Activated effector memory CD4-positive, alpha-beta T cell treated with Interleukin-2 at 50 U/mL for 16 hours (primary cell): ENCODE measurements at places on chromosomes 12 and 14.

DNA sequence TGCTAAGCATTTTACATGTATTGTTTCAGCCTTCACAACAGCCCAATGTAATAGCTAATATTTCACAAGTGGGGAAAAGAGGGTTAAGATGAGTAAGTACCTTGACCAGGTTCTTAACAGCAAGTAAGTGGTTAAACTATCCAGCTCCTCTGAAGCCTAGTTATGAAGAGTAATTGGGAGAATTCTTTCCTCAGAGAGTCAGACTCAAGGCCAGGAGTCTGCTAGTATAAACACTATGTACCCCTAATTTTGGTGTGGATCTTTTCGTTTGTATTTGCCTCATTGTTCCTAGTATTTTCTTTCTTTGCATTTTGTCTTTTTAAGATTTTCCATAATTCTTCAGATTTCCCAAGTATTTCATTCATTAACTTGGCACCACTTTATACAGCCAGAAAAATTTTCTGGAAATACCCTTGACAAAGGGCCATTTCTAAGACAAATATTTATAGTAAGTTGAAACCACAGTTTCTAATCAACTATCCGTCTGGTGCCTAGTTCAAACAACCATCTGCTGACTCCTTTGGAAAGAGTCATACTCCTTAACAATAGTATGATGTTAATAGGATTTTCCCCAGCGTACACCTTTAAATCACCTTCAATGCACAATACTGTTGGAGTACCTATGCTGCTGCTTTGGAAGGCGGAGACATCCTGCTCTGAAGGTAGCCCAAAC is 81.2 kb downstream of the SCAF11 start:
- no peak for DNase-seq

DNA sequence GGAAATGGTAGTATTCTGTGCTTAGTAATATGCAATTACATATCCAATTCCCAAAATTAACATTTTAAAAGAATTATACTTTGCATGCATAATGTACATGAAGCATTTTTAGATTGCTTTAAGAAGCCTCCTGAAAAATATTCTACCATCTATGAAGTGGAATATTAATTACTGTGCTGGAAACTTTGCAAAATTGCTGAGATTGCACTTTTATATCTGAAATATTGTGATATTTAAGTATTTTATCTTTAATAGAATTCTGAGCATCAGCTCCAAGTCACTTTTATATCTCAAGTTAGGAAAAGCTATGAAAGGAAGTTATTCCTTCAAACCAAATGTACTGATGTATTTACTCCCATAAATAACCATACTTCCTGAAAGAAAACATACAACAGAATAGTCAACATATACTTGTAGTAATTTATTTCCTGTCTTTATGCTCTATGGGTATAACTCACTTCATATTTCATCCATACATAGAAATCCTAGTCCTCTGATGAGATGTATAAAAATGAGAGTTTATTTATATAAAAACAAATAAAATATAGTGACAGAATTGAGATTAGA is 152.7 kb downstream of the PLEKHA5 start:
- no peak for DNase-seq

- DNase-seq, result no peak
These were observed 34.1 kb downstream of the SLCO1A2 start for GRCh38 chr12:21300632-21301031.

GRCh38 chr12:87920139-87920538 is 109.1 kb downstream of the C12orf50 start:
- no peak for DNase-seq

DNA sequence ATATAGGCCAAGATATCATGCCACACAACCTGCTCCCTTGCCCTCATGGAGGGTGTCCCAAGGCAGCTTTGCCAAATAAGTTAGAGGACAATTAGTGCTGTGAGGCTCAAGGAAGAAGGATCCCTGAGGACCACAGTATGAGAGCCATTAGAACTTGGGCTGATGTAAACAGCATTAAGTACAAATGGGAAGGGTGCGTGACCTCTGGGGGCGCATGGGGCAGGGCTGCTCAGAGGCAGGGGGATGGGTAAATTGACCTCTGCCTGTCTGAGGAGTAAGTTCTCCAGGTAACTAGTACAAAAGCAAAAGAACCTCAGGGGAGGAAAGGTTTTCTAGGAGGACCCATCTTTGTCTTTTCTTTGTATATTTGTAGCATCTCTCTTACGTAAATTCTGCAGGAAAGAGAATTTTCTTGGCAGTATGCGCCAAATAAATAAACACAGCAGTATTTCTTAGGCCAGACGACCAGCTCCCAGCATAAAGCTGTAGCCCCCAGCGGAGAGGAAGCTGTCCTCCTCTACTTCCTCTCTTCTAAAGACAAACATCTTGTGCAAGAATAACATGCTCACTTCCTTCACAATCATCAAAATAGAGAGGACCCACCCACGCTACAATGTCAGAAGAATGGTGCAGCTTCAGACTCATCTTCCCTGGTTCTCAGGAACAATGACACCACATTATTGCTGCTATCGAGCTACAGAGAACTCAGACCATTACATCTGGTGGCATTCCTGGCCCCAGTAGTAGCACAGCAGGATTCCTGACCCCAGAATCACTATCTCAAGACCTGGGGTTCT is 16.4 kb upstream of the VWF start:
- no peak for DNase-seq

GRCh38 chr12:32126720-32127119 is 20.1 kb downstream of the BICD1 start:
- DNase-seq, result no peak

DNA sequence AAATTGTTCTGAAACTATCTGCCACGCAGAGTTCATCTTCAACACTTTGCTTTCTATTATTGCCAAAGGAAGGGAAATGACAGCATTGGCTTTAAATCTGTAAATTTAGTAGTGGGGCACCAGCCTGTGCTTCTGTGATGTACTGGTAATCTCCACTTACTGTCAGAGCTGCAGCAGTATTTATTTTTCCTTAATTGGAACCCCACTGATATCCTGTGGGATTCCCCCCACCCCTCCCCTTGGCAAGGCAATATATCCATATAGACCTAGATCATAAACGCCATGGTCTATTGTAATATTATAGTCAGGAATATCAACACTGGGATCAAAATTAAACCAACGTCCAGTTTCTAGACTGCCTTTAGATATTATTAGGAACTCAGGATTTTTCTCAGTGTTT is 96.7 kb downstream of the RMST start:
- DNase-seq, result no peak

DNA sequence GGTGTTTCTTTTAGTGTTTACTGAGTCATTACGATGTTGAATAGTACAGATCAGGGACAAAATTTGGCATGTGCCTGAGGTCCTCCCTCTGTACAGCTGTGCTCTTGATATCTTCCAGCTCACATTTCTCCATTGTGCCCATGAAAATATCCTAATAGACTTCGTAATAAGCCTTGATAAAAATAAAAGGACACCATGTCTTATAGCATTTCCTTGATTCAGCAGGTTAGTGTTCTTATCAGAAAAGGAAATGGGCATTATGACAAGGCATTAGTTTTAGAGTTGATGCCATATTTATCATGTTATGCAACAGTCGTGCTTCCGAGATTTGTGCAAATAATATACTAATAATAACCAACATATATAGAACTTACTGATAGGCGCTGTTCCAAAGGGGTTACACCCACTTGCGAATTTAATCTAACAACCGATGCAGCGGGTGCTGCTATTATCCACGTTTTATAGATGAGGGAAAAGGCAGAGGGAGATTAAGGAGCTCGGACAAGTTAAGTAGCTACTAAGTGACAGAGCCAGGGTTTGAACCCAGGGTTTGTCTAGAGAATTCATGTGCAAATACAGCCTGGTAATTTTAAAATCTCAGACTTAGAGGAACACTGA is 15.1 kb upstream of the WNK1 start:
- DNase-seq, result no peak

- DNase-seq, result no peak
These were observed 12.8 kb upstream of the ATP2B1 start for GRCh38 chr12:89721291-89721987.

GRCh38 chr14:59474172-59474571 is 9.0 kb upstream of the GPR135 start:
- DNase-seq, result no peak

DNA sequence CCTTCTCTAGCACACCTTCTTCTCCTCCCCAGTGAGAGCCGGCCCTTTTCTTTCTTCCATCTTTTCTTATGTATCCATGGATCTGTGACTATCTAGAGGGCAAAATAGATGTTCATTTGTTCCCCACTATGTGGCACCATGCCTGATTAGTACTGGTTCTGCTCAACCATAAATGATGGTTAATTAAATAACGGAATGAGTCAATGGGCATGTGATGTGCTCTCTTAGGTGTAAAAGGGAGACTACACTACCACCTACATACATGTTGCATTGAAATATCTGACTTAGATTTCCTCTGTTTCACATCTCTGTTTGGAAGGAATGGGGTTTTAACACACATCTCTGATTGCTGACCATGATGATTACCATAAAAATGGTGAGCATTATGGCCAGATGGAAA is 116.5 kb downstream of the BTG1 start:
- no peak for DNase-seq

DNA sequence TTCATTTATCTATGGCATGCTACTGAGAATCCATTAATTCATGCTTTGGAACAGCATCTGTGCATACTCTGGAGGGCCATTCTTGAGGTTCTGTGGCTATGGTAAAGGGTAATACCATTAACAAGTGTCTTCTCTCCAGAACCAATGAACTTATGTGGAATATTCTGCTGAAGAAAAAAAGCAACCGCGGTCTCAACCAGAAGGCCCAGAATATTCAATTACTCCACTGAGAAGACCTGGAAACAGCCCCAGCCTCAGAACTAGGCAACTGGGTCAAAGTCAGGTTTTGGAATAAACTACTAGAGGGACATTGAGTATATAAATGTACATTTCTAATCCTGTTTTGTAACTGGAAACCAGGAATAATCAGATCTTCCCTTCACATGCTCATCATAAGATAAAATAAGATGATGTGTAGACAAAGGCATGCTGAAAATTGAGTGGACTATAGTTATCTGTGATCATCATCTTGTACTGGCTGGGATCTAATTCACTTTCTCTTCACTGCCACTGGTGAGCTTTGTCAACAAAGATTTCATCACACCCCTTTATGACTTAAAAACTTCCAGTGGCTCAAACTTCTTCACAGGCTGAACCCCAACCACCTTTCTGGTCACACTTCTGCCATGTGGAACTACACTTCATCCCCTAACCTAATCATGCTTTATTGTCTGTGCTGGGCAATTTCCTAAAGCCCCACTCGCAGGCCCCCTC is 6.0 kb downstream of the SPTB start:
- DNase-seq, result no peak

- DNase-seq, result no peak
These were observed 543.1 kb downstream of the LRFN5 start for GRCh38 chr14:42149609-42150261.

- no peak for DNase-seq
These were observed 225.0 kb upstream of the G2E3 start for GRCh38 chr14:30333934-30334333.

GRCh38 chr14:101352567-101352966 is 208.7 kb upstream of the DIO3 start:
- DNase-seq, result no peak

- DNase-seq, result no peak
These were observed 753.1 kb upstream of the TBX3 start for GRCh38 chr12:115437061-115437567.

GRCh38 chr14:30210630-30211029 is 283.0 kb upstream of the PRKD1 start:
- DNase-seq, result no peak

DNA sequence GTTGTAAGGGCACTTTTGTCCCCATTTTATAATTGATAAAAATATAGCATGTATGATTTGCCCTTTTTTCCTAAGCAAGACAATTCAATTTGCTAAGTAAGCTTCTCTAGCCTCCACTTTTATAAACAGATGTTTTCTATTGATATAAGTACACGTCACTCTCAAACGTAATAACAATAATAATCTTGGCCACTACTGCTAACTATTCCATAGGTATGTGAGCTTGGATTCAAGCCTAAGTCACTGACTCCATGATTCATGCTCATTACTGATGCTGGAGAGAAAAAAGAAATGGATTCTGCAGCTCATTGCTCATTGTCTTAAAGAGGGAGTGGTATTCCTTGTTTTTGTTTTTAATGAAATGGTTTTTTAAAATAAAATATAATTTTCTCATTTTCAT is 661.0 kb downstream of the GALC start:
- DNase-seq, result no peak

- peak; percentile 71 for DNase-seq
These were observed at the start of gene RASSF3 for GRCh38 chr12:64610079-64610659. TSS of gene RASSF3 (plus strand) at chr12:64610495. CDS start at chr12:64610633, 138 bp downstream.

DNA sequence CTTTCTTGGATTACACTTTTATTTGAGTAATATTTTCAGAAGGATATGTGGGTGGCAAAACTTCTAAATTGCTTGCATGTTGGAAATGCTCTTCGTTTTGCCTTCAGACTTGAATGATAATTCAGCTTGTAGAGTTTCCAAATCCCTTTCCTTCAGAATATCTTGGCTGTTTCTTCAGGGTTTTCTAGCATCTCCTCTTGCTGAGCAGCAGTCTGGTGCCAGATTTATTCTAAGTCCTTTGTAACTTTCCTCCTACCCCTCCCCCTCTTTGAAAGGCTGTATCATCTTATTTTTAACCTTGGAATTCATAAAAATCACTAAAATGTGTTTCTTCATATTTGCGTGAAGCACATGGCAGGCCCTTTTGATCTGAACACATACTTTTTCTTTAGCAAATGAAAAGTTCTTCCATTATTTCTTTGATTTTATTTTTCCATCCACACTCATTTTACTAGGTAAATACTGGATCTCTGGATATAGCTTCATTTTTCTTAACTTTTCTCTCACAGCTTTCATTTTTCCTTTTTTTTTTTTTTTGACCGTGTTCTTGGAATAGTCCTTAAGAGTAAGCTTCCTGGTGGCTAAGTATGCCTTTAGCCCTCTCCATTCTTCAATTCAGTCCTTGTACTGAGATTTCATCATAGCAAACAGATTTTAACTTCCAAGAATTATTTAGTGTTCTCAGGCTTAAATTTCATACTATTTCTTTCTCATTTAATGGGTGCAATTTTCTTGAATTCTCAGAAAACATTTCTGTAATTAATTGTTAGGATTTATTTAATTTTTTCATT is 102.0 kb downstream of the SLC38A4 start:
- no peak for DNase-seq

GRCh38 chr14:74698465-74698864 is 14.4 kb downstream of the AREL1 start:
- no peak for DNase-seq

GRCh38 chr12:68591734-68592418 is 18.8 kb upstream of the RAP1B start:
- DNase-seq, result no peak
